ENCODE measurements at places on chromosomes 5 and 9. TPM values are rescaled to one million over a fixed set of nuclear protein-coding genes. Genes with fewer than 3 reads are reported as not detected.

DNA sequence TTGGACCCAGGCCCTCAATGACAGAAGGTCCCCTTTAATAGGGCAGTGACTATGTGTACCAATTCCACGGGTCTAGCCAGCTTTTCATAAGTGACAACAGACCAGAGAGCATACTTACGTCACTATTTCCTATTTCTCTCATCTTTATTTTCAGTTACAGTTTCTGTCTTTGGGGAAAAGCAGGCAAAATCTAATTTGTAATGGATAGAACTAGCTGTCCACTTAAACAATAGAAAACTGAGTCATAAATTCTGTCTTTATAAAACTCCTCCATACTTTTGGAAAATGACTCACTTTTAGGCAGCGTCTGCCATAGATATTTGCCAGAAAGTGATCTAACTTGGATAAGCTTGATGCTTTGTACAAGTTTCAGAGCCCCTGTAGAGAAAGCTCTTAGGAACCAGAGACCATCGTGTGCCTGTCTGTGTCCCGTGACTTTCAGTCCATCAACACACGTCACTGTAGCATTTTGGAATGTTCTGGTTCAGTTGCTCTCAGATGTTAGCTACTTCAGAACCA lies 101.9 kb downstream of the F2RL2 start:
- DNase-seq: no peak

GRCh38 chr5:89117124-89117644 lies 234.2 kb upstream of the MEF2C start:
- DNase-seq: no peak

- DNase-seq: no peak
Measured at GRCh38 chr5:43429706-43430105, 17.5 kb upstream of the CCL28 start.

Gene TTC33
- total RNA-seq: 8.1 TPM

- DNase-seq: no peak
Measured at GRCh38 chr5:35048910-35049309, 1.2 kb upstream of the AGXT2 start.

Gene FAXDC2
- total RNA-seq: 9.6 TPM

DNA sequence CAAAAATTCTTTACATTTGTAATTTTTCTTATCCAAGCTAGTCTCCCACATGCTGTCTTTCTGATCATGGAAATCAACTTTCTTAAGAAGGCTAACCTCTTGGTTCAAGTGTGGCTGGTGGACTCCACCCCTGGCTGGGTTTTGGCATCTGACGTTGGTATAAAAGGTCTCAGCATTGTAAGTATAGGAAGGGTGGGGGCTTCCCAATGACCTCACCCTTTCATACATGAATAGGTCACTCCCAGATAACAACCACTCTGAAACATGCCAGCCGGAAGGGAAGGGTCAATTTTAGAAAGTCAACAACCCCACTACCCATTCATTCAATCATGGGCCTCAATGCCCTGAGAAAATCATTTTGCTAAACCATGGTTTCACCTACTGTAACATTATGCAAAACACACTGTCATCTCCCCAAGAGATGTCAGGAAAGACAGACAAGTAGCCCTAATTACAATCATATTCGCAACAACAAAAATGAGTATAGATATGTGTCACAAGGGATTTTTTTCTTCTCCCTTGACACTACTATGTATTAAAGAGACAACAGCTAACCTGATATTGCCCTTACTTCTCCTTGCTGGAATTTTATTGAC lies 31.9 kb upstream of the PCSK5 start:
- no peak for DNase-seq

GRCh38 chr5:133612249-133612860 lies at the start of gene FSTL4:
TSS of gene FSTL4 (minus strand) at chr5:133612541.
- peak; percentile 90 for DNase-seq

- DNase-seq: no peak
Measured at GRCh38 chr9:130128251-130128650, 44.0 kb upstream of the NCS1 start.

DNA sequence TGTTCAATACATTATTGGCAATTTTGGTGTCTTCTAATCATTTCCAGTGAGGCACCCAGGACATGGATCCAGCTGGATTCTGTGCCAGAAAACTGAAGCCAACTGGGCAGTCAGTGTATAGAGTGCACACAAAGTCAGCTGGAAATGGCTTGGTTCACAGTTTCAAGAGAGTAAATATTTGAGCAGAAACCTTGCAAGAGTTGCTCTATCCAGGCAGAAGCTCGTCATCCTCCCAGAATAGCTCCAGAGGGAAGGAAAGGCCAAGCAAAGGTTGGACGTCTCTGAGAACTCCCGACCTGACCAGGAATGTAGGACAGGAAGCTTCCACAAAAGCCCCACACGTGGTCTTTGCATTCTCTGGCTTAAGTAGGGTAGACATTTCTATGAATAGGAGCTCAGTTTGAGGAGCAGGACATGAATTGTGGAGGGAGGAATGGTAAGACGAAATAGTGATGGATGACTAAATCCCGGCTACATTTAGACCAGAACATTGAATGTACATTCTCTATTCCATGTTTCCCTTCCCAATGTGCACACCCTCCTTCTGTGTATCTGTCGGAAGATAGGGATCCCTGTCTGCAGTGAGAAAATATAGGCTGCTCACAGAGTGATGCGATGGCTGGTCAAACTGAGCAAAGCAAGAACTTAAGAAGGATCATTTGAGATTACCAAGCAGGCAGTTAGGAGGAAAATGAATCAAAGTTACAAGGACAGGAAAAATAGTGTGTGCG lies 72.7 kb upstream of the FCN2 start:
- no peak for DNase-seq

DNA sequence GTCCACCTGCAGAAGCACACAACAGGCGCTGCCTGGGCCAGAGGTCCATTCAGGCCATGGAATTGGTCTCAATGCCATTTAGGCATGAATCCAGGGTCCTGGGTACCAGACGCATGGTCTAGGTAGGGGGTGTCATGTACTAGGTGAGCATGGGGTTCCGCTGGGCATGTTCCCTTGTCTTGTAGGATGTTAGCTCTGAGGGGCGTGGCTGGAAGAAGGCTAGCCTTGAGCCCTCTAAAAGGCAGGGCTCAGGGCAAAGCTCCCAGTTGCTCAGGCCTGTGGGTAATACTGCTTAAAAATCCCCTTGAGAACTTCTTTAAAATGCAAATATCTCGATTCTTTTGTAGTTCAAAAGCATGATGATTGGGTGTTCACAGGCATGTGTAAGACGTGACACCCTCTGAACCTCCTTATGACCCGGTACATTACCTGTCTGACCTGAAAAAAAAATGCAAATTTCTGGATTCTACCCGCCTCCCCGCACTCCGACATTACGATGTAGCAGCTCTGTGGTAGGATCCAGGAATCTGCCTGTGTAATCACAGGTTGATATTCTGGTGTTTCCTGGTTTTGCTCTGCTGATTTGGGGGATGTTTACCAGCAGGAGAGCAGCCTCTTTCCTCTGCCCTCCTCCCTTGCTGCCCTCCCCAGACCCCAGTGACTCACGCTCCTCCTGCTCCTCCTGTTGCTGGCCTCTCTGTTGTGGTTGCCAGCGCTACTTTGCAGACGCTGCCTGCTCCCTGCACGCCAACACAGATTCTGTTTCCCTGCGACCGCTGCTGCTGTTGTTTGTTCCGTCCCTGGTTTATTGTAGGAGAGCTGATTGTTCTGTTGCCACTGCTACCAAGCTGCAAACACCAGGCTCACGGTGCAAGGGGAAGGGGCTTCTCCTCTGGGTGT lies 5.7 kb downstream of the TMC1 start:
- peak; percentile 49 for DNase-seq

Gene ACER2
- 2.0 TPM for total RNA-seq

DNA sequence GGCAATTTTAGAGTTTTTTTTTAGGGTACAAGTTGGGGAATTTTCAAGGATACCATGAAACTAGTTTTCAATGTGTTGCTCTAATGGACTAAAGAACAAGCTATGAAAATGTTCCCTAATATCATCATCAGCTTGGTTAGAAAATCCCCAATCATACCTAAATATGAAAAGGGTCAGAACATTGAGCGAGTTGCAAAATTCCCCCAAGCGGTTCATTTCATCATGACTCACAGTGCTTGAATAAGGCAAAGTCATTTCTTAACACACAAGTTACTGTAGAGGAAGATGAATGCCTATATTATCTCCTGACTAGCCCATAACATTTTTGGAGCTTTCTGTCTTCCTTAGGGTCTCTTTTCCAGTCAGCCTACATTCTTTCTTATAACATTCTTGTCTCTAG lies 62.7 kb downstream of the ST8SIA4 start:
- DNase-seq: no peak

Gene CCDC187
- not detected for total RNA-seq

DNA sequence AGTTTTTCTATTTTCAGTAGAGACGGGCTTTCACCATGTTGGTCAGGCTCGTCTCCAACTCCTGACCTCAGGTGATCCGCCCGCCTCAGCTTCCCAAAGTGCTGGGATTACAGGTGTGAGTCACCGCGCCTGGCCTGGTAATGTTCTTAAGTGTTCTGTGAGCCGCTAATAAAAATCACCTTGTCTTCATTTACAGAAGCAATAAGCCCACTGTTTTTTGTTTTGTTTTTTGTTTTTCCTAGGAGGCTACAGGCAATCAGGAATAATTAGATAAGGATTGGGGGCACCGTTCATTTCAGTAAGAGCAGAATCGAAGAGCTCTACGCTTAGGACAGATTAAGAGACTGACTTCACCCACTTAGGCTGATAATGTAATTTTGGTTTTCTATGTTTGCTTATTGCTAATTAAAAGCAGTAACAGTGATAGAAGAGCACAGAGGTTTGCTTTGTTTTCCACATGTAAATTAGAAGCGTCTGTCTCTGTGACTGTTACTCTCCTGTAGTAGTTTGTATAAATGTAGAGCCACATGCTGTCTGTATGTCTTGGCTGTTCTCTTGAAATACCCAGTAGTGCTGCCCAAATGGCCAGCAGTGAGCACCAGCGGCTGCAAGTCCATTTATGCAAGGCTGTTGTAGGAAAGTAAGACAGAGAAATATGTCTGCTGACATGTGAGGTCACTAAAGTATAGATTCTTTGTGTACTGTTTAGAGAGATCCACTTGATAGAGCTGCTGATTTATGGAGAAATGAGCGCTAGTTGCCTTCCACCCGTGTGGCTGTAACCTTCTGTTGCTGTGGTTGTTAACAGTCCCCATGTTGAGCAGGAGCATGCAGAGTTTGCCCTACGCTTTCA lies 30.5 kb downstream of the TRIO start:
- DNase-seq: no peak

Gene GPR150
- not detected for total RNA-seq

DNA sequence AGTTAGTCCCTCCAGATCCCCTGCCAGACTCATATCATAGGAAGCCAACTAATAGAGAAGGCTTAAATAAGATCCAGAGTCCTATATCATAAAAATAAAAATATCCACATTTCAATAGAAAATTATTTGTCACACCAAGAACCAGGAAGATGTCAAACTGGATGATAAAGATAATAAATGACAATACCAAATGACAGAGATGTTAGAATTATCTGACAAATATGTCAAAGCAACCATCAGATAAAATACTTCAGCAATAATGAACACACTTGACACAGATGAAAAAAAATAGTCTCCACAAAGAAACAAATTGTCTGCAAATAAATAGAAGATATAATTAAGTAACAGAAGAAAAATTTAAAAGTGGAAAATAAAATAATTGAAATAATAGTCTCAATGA lies 300.7 kb upstream of the FTMT start:
- DNase-seq: no peak

DNA sequence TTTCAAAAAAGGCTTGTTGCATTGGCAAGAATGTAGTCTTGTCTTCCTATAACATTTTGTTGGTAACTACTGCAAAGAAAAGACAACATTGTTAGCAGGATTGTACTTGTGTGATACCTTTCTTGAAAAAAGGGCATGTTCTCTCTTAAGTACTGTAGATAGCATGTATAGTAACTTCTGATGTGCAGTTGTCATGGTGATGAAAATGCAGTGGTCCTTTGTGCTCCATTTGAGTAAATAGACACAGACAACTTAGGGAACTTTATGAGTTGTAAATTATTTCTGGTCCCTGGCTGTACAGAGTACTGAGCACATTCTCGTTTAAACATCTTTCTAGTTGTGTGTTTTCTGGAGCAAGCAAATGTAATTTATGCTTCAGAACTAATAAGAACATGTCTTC lies 103.3 kb downstream of the CD180 start:
- no peak for DNase-seq

DNA sequence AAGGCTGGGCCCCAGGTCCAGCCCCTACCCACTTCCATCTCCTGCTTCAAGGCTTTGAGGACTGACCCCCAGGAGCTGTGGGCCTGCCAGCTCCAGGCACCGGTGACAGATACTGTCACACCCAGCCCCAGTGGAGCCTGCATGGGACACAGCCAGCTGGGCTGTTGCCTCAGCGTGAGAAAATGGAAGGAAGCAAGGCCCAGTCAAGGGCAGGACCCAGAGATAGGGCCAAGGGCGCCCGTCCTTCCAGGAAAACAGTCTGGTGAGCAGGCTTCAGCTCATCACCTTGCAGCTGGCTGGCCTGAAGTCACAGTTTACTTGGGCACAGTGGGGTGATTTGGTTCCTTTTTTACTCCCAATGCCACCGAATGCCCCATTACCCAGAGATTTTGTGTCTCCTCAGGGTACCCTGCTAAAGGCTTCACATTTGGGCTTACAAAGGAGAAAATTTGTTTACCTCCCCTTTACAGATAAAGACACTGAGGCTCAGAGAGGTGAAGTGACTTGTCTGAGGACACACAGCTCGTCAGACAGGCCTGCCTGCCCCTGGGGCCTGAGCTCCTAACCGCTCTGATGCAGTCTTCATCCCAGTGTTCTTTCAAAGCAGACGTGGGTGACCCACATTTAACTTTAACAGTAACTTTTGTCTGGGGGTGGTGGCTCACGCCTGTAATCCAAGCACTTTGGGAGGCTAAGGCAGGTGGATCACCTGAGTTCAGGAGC lies 21.5 kb upstream of the WDR38 start:
- no peak for DNase-seq

GRCh38 chr5:97041239-97041638 lies 101.2 kb downstream of the LIX1 start:
- DNase-seq: no peak

Gene TAS2R1
- not detected for total RNA-seq

Gene NRARP
- total RNA-seq: 34.8 TPM

DNA sequence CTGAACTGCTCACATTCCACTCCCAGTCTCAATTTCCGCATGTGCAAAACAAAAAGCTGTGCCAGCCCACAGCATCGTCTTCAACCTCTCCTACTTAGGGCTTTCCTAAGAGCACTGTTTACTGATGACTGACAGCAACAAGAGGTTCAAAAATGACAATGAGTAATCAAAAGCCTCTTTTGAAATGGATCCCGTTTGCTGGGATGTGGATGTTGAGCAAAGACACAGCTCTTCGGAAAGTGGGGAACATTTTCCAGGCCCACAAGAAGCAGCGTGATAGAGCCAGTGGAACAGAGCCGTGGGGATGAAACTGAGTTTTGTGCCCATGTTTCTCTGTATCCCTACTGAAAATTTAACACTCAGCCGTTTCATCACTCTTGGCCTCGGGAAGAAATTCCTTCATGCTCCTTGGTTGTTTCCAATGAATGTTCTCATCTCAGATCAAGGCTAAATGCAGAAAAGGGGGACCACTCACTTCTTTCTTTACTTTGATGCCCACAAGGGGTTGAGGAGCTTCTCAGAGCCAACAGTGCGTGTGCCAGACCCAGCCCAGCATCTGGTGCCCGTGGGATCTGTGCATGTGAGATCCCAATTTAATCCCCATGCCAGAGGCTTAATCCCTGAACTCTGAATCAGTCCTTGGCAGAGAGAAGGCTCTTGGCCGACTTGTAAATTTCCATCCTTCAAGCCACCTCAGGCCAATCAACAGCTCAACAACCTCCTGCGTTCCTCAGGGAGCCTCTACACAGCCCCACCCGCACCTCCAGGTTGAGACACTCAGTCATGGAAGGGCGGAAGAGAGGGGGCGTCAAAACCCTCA lies 230.2 kb upstream of the DAPK1 start:
- DNase-seq: no peak

- no peak for DNase-seq
Measured at GRCh38 chr9:13832446-13832845, 481.5 kb downstream of the NFIB start.
